GM06990 (cell line): ENCODE measurements at places on chromosomes 11 and 22.

DNA sequence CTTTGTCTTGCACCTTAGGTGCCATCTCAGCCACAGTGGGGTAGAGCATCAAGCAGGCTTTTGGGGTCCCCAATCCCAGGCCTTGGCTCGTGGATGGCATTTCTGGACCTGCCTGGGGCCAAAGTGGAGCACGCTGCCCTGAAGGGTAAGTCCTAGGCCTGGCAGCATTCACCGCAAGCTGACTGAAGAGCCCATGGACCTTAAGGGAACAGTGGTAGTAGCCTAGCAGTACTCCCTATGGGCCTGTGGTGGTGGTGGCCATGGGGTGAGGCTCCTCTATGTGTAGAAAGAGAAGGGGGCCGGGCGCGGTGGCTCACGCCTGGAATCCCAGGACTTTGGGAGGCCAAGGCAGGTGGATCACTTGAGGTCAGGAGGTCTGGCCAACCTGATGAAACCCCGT, 36.9 kb downstream of the PIWIL3 start:
- DNase-seq = no peak

DNA sequence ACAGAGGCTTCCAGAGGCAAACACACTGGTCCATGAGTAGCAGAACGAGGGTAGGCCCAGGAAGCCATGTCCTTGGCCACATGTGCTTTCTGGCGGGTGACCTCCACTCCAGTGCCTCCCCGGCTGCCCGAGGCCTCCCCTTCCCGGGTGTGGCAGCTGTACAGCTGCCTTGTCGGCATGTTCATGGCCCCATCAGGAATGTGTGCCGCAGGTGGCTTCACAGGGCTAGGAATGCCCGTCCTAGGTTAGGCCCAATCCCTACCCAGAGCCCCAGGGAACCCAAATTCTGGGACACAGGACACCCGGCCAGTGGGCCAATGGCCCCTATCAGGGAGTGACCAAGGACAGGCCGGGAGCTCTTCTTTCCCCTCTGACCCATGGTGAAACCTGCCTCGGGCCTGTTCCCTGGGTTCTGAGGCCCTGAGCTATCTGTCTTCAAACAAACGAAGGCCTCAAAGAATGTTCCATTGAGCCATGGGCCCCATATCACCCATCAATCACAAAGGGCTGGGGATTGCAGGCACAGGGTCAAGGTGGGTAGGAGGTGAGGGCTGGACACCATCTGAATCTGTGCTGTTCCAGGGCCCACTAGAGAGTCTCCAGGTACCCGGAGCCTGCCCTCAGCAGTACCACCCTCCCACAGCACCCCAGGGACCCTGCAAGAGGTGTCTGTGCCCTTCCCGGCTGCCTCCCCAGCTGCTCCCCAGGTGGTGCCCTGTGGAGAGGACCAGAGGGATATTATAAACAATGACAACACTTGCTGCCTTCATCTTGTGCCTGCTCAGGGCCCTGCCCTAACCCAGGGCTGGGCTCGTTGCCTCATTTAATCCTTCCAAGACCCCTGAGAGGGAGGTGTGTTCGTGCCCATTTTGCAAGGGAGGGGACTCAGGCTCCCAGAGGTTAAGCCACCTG, 4.0 kb upstream of the CDKN1C start:
- no peak for DNase-seq

DNA sequence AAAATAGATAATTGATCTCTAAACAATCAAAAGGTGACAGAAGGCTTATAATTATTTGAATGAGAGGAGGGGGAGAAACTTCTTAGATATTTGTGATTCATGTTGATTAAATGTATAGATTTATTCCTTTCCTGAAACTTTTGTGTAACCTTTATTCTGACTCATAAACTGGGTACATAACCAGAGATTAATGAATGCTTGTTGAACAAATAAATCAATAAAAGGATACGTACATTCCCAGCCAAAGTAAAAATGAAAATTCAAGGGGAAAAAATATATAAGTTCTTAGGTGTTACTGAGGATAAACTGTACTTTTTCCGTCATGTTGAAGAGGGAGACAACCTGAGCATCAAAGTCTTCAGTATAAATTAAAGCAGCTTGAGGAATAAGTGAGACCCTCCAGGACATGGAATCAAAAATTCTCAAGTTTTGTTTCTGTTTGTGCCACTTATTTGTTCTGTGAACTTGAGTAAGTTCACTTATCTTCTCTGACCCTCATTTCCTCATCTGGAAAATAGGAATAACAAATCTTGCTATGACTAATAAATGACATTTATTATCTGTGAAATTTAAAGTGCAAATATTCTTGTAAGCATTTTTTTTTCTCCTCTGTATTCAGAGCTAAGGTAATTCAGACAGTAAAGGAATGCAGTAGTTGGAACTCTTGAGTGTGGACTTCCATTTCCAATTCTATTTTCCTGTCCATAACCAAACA, 195.4 kb downstream of the METTL15 start:
- DNase-seq = no peak

- DNase-seq = peak; percentile 24
These were observed 30.4 kb downstream of the COMMD9 start for GRCh38 chr11:36258730-36259360.

DNA sequence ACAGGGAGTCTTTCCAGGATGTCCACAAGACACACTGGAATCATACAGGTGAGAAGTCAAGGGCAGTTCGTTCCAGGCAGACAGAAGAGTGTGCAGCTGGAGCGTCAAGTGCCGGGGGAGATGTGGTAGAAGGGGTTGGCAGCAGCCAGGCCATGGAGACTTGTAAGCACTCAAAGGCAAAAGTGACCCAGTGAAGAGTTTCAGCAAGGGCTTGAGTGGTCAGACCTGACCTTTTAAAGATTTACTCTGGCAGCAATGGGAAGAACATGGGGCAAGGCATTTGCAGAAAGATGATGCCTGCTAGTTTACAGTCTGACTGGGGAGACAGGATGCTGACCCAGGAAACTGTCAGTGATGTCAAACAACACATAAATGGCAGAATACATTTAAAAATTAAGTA, 29.0 kb downstream of the P4HA3 start:
- DNase-seq = no peak

DNA sequence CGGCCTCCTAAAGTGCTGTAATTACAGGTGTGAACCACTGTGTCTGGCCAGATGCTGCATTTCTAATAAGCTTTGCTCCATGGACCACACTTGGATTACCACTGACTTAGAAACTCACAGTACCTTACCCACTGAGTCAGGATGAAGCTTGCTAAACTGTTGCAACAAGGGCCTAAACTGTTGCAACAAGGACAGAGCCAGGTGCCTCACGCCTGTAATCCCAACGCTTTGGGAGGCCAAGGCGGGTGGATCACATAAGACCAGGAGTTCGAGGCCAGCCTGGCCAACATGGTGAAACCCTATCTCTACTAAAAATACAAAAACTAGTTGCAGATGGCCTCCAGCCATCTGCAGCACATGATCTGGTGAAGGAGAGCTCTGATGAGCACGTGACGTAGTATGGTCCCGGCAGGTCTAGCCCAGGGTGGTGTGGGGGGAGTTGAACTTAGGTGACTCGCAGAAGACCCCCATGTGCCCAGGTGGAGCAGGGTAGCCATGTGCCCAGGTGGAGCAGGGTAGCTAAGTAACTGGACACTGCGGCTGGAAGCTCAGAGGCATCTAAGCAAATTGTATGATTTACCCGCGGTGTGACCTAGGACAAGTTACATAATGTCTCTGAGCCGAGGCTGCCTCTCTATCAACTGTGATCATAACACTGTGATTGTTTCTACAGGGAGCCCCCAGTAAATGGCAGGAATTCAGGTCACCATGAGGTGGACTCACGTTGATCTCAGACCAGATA, 8.4 kb downstream of the SLC25A45 start:
- no peak for DNase-seq
